NAMALWA (cell line): ENCODE measurements at places on chromosomes 13 and 19.

GRCh38 chr13:65836066-65836465 lies 1394.1 kb downstream of the PCDH9 start:
- no peak for DNase-seq

- DNase-seq = peak; percentile 59
These were observed at the start of gene ICAM5 for GRCh38 chr19:10289836-10290356. Gene ICAM5, plus strand, starts transcription at chr19:10289952. Its CDS starts 92 bp downstream, at chr19:10290044.

DNA sequence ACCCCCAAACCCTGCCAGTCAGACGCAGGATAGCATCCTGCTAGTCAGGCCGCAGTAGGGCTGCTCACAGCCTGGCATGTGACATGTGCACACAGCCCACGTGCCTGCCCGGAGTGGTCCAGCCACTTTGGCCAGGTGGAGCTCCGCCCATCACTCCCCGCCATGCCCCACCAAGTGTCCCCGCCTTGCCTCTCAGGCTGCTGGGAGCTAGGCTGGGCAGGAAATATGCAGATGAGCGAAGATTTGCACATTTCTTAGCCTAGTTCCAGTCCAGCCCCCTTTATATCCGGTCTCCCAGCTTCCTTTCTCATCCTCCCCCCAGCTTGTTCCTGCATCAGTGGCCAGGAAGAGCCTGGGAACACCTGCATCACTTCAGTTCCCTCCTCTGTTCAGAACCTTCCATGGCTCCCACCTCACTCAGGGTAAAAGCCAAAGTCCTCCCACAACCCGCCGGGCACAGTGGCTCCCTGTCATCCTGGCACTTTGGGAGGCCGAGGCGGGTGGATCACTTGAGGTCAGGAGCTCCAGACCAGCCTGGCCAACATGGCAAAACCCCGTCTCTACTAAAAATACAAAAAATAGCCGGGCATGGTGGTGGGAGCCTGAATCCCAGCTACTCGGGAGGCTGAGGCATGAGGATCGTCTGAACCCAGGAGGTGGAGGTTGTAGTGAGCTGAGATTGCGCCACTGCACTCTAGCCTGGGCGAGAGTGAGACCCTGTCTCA lies 2.3 kb upstream of the DOCK6 start:
- DNase-seq = peak; percentile 48

GRCh38 chr13:45040622-45041021 lies 51.3 kb downstream of the GPALPP1 start:
- no peak for DNase-seq

- DNase-seq = no peak
These were observed 1.0 kb downstream of the AP2S1 start for GRCh38 chr19:46849610-46850009.

DNA sequence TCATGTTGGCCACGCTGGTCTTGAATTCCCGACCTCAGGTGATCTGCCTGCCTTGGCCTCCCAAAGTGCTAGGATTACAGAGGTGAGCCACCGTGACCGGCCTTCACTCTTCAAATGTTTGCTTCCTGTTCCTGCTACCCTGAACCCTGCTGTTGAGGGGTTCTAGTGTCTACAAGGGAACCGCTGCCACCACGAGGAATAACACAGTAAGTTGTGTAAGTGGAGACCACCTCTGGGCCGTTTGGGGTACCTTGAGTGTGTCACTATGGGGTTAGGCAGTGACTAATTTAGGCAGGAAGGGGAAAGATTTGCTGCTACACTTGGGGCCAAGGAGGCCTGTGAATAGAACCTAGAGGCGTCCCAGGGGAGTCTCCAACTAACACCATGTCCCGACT lies 2.2 kb upstream of the MYADM start:
- DNase-seq = no peak

- no peak for DNase-seq
These were observed 20.5 kb upstream of the NEK3 start for GRCh38 chr13:52179925-52180324.

DNA sequence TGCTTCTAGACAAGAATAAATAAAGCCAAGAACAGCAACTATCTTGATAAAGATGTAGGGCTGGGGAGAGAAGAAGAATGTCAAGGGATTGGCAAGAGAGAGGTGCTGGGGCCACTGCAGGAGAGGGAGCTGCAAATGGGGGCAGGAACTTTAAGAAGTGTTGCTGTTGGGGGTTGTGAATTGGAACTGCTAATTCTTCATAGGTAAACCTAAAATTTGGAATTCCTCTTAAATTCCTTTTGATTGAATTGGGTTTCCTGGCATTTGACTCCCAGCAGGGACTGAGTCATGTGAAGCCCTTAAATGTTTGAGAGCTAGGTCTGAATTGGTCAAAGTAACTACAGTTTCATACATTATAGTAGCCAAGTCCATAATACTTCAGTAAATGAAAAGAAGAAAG lies 305.6 kb upstream of the TMTC4 start:
- DNase-seq = no peak

DNA sequence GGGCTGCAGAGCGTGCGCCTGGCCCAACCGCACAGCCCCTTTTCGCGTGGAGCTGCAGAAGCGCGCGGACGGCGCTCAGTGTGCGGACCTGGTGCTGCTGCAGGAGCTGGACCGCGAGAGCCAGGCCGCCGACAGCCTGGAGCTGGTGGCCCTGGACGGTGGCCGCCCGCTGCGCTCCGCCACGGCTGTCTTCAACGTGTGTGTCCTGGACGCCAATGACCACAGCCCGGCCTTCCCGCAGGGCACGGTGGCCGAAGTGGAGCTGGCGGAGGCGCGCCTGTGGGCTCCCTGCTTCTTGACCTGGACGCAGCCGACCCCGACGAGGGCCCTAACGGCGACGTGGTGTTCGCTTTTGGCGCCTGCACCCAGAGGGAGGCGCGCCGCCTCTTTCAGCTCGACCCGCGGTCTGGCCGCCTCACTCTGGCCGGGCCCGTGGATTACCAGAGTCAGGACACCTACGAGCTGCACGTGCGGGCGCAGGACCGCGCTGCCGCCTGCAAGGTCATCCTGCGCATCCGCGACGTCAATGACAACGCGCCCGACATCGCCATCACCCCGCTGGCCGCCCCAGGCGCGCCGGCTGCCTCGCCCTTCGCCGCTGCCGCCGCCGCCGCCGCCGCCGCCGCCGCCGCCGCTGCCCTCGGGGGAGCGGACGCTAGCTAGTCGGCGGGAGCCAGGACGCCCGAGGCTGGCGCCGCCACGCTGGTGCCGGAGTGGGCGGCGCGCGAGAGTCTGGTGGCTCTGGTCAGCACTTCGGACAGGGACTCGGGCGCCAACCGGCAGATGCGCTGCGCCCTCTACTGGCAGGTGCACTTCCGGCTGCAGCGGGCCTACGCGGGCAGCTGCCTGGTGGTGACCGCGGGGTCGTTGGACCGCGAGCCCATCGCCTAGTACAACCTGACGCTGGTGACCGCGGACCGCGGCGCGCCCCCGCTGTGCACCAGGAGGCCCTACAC lies 172.2 kb downstream of the OLFM4 start:
- DNase-seq = no peak

DNA sequence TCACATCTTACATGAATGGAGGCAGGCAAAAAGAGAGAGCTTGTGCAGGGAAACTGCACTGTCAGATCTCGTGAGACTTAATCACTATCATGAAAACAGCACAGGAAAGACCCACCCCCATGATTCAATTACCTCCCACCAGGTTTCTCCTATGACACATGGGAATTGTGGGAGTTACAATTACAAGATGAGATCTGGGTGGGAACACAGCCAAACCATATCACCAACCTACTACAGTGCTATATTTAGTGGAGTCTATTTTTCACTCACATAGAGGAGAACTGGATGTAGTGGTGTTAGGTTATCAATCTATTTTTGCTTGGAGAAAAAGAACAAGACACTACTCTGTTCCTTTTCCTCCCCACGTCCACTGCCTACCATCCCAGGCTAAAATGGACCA lies 276.6 kb downstream of the KCTD12 start:
- DNase-seq = no peak

DNA sequence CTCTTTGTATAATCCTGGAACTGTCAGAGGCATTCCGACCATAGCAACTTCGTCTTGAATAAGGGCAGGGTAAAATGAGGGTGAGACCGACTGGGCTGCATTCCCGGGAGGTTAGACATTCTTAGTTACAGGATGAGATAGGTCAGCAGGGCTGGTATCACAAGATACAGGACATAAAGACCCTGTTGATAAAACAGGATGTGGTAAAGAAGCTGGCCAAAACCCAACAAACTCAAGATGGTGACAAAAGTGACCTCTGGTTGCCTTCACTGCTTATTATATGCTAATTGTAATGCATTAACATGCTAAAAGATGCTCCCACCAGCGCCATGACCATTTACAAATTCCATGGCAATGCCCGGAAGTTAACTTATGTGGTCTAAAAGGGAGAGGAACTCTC lies 27.7 kb upstream of the MBNL2 start:
- DNase-seq = no peak

GRCh38 chr13:97512732-97513131 lies 78.8 kb downstream of the RAP2A start:
- no peak for DNase-seq

GRCh38 chr19:4389511-4390016 lies 10.8 kb downstream of the SH3GL1 start:
- no peak for DNase-seq

GRCh38 chr13:52012512-52012836 lies 276 bp downstream of the ALG11 start:
- DNase-seq = no peak

- DNase-seq = peak; percentile 82
These were observed 22.5 kb upstream of the ZNF429 start for GRCh38 chr19:21482863-21483276.

GRCh38 chr19:14433554-14434501 lies 722 bp downstream of the PKN1 start:
- DNase-seq = peak; percentile 59

DNA sequence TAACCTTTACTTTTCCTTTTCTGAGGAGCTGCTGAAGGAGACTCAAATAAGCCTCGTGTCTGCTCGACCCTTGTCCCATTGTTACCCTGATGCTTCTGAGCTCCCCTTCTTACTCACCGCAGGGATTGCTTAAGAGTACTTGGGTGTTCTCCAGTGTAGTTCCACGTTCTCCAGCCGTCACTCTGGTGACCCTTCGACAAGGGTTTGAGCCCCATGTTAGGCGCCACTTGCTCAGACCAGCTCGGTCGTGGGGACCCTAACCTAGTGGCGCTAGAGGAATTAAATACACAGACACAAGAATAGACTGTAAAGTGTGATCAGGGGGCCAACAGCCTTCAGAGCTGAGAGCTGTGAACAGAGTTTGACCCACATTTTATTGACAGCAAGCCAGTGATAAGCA lies 10.3 kb downstream of the ZNF480 start:
- DNase-seq = peak; percentile 16

GRCh38 chr13:62040806-62041205 lies 625.2 kb upstream of the PCDH20 start:
- DNase-seq = no peak

GRCh38 chr13:106506286-106506685 lies 29.2 kb downstream of the EFNB2 start:
- DNase-seq = no peak

- DNase-seq = peak; percentile 69
These were observed 15.5 kb downstream of the KASH5 start for GRCh38 chr19:49403404-49404187.

DNA sequence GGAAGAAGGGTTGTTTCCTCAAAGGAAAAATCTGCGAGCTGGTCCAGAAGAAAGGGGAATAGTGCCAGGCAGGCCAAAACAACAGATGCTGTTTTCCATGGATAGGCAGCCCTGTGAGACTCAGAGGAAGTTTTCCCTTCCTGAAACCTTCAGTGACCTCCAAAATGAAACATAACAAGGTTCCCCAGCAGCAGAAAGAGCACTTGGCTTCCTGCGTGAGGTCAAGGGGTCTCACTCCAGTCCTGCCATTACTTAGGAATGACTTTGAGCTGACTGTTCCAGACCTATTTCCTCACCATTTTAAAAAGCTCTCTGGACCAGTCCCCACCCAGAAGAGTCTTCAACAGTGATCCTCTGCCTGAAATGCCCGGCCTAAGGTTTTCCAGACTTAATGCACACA lies 104.6 kb upstream of the IPO5 start:
- no peak for DNase-seq

GRCh38 chr13:106424805-106425204 lies 110.7 kb downstream of the EFNB2 start:
- DNase-seq = no peak

DNA sequence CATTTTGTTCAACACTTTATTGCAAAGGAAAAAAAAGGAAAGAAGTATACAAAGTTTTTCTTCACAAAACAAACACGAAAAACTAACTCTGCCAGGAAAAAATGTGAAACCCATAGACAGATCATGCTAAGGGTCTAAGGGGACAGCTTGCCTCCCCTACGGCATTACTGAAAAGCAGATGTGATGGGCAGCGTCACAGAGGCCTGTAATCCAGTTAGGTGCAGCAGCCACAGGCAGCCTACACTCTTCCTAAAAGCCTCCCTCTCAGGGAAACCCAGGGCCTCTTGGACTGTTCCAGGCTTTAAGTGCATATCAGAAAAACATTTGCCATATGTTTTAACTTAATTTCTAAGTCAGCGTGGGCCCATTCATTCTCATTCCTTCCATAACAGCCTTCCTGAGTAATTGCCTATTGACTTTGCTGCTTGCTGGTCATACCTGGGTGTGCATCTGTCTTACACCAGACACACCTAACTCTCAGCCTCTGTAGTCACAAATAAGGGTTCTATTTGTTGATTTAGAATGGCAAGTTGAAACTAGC lies 135.7 kb upstream of the SERP2 start:
- DNase-seq = no peak

DNA sequence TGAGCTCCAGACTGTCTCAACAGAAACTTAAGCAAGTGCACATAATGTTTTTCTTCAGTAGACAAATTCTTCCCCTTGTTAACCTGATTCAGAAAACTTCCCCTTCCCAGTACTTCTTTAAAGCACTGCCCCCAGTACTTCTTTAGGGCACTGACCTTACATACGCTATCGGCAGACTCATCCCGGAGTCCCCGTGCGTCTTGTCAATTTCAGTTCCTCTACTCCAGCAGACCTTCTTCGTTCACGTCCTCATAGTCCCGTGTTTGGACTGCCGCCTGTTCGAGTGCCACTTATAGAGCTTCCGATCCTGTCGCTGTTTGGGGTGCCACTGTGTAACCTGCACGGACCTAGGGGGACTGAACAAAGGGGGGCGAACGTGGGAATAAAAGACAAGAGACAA lies 29.0 kb downstream of the ZNF627 start:
- no peak for DNase-seq

DNA sequence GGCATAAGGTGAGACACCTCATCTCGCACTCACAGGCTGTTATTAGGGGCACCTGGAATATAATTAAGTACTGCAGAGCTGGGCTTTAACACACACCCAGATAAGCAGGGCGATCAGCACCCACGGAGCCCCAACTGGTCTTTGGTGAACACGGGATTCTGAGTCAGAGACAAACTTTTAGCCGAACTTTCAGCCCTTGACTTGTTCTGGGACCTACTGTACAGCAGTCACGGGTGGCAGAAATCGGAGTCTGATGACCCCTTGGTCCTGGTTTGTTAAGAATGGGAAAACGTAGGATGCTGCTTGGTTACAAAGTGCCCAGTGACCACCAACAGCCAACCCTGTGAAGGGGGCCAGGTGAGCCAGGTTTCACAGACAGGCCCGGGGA lies 9.0 kb downstream of the SH3GL1 start:
- no peak for DNase-seq

GRCh38 chr13:45219123-45219891 lies 18.5 kb upstream of the KCTD4 start:
- no peak for DNase-seq

GRCh38 chr19:11539495-11540365 lies 1.1 kb downstream of the CNN1 start:
- DNase-seq = no peak
